ENCODE measurements at places on chromosomes 7 and 10. TPM values are rescaled to one million over a fixed set of nuclear protein-coding genes. Genes with fewer than 3 reads are reported as not detected.

DNA sequence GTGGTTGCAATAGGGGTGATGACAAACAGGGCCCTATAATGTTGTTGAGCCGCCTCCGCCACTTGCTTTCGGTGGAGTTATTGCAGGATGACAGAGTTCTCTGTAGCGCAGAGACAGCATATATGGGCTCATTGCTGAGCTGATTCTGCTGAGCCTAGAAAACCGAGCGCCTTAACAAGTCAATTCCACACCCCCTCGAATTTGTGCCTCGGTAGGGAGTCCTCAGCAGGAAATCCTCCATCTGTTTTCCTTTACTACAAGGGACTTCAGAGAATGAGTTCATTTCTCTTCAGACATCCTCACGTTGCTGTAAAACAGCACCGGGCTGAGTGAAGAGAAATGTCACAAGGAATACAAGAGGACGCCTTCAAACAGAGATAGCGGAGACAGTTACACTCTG, 90.7 kb upstream of the KIAA1217 start:
- DNase-seq: no peak

GRCh38 chr7:142603870-142604448, 145.3 kb upstream of the PRSS1 start:
- peak; percentile 46 for DNase-seq

- DNase-seq: no peak
These were observed 251.8 kb downstream of the MTERF1 start for GRCh38 chr7:91628742-91629141.

GRCh38 chr10:111113961-111114757, 37.3 kb downstream of the ADRA2A start:
- no peak for DNase-seq

DNA sequence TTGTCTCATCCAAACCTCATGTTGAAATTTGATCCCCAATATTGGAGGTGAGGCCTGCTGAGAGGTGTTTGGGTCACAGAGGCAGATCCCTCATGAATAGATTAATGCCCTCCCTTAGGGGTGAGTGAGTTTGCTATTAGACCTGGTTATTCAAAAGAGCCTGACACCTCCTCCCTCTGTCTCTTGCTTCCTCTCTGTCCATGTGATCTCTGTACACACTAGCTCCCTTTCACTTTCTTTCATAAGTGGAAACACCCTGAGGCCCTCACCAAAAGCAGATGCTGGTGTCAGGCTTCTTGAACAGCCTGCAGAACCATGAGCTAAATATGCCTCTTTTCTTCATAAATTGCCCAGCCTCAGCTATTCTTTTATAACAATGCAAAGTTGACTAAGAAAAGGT, 447.1 kb downstream of the MDFIC start:
- DNase-seq: peak; percentile 1

DNA sequence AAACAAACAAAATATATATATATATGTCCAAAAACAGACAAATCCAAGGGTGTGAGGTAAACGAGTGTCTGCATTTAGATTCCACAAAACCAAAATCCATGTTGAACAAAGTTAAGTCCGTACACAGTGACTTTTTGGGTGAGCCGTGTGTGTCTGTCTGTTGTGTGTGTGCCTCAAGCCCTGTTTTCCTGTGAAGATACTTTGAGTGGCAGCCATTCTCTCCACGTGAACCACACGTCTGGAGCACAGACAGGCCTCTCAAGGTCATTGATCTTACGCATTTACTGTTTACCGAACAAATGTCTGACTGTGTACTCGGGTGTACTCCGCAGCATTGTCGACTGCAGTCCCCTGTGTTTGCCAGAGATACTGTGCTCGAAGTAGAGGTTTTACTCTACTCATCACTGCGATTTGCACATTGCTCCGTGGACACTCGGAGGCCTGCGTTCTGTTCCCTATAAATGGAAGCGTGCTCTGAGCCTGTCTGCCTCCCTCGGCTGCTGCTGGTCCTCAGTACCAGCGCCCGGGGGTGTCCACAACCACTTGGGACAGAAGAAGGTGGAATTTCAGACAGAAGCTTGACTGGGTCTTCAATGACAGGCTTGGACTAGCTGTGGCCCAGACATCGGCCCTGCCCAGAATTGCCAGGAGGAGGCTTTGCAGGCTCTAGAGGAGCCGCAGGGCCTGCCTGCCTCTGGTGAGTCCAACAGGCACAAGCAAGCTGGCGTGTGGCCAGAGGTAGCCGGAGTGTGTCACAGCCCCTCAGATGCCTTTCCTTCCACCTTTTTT, 22.1 kb downstream of the CYP17A1 start:
- no peak for DNase-seq

DNA sequence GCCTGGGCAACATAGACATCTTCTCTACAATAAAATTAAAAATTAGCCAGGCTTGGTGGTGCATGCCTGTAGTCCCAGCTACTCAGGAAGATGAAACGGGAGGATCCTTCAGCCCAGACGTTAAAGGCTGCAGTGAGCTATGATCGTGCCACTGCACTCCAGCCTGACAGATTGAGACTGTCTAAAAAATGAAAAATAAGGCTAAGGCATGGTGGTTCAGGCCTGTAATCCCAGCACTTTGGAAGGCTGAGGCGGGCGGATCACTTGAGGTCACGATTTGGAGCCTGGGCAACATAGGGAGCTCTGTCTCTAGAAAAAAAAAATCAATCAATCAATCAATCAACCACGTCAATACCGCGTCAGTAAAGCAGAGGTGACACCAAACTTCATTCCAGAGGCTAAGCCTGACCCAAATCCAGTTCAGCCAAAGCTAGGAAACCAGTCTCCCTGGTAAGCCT, 31.1 kb downstream of the MRPS24 start:
- DNase-seq: no peak

DNA sequence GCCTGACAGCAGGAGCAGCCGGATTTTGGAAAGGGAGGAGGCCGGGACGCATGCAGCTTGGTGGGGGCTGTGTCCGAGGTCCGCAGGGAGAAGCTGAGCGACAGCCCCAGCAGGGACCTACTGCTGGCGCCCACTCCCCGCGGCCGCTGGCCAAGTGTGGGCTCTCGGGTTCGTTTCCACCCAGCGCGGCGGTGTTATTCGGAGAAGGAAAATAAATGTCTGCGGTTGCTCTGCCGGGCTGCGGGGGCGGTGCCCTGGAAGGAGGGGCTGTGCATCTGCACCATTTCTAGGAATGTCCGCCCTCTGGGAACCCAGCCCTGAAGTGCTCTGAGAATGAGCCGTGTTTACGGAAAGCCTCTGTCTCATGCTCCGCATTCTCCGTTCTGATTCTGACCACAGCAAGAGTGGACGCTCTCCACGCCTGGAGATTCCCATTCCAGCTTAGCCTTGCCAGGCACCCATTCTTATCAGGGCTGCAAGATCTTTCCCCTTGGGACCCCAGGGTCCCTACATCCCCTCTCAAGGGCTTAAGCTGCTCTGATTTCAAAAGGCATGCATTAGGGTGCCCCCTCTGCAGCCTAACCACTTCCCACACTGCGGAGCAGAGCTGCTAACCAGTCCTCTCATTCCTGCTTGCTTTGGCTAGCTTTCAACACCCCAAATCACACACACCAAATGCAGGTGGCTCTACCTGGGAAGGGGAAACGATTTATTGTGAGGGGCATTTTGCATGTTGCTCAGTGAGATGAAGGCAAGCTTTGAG, 256.6 kb upstream of the GLI3 start:
- DNase-seq: no peak

DNA sequence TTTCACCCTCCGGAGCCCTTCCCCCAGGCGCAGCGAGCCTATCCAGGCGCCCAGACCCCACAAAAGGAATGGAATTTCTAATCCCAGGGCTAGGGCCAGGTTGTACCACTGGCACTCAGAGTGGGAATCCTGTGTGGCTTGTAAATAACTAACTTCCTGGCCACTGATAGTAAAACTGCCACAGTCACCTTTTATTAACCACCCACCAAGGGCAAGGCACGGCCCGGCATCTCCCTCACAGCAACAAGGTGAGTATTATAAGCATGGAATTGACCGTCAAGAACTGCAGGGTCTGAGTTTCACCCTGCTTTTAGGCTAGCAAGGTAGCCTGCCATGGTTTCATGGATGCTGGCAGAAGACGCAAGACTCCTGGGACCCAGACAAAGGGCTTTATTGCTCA, 51.1 kb downstream of the SPOCK2 start:
- DNase-seq: no peak

- no peak for DNase-seq
These were observed 486.0 kb upstream of the MKI67 start for GRCh38 chr10:128612195-128612594.

- DNase-seq: no peak
These were observed 168.8 kb upstream of the MKI67 start for GRCh38 chr10:128295003-128295402.

DNA sequence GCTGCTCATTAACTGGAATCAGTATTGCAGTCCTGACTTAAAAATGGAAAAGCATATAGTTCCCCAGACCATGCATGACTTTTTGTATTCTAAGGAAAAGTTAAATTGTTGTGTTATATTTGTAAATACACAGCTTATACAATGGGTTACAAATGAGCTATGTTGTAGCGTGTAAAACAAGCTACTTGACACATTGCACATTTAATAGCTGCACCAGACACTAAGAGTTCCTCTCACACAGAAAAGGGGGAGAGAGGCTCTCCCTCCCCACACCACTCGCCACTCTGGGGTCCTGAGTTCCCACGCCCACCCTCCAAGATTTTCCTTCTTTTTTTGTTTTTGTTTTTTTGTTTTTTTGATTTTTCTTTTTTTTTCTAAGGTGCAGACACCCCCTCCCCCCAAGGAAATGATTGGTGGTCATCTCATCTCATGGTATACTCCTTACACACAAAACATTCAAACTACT, 6.3 kb downstream of the KLF6 start:
- no peak for DNase-seq

Gene HYAL4
- total RNA-seq: not detected

Gene AGBL3
- 6.7 TPM for total RNA-seq

Gene TLL2
- not detected for total RNA-seq

Gene NRCAM
- 3.1 TPM for total RNA-seq

Gene UCN3
- total RNA-seq: not detected

Measured in T-cell (primary cell).